Activated naive CD8-positive, alpha-beta T cell treated with anti-CD3 and anti-CD28 coated beads for 36 hours (primary cell): ENCODE measurements at places on chromosomes 7 and 10.

DNA sequence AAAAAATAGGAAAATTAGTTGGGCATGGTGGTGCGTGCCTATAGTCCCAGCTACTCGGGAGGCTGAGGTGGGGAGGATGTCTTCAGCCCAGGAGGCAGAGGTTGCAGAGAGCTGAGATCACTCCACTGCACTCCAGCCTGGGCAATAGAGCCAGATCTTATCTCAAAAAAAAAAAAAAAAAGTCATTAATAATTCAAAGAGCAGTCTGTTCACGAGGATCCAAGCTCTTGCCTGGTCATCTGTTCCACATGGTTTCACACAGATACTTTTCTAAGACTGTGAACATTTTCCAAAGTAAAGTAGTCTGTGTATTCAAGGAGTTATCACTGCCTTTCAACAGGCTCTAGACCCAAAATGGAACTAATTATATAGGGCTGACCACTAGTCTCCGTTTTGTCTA lies 86.9 kb downstream of the ZNF277 start:
- DNase-seq, result no peak

DNA sequence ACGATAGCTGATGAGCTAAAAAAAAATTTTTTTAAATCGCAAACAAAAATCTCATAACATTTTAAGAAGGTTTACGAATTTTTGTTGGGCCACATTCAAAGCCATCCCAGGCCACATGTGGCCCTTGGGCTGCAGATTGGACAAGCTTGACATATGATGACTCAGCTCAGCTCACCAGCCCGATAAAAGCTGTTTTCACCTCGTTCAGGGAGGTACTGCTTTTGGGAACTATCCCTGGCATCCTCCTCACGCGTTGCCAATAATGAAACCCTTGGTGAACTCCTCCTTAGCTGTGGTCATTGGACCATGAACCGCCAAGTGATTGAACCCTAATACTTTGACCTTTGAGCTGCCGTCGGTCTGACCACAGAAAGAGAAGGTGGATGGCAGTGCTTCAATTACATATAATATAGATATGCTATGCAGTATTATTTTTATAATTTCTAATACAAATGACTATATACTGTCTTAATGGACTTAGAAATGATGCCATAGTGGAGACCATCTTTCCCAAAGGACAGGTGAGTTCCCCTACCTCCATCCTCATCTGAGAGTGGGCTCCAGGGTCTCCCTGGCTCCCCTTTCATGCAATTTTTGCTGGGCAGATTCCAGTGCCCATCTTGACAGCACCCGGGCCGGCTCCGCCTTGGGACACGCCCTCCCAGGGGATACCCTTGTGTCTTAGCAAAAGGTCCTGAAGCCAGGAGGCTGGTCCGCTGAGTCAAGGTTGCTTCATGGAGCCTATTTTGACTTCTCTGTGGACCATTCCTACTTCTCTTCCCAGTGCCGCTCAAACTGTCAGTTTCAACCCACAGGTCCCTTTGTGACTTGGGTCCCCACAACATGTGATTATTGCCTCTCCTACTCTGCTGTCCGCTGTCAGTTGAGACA lies 707.2 kb downstream of the PARD3 start:
- DNase-seq, result no peak

DNA sequence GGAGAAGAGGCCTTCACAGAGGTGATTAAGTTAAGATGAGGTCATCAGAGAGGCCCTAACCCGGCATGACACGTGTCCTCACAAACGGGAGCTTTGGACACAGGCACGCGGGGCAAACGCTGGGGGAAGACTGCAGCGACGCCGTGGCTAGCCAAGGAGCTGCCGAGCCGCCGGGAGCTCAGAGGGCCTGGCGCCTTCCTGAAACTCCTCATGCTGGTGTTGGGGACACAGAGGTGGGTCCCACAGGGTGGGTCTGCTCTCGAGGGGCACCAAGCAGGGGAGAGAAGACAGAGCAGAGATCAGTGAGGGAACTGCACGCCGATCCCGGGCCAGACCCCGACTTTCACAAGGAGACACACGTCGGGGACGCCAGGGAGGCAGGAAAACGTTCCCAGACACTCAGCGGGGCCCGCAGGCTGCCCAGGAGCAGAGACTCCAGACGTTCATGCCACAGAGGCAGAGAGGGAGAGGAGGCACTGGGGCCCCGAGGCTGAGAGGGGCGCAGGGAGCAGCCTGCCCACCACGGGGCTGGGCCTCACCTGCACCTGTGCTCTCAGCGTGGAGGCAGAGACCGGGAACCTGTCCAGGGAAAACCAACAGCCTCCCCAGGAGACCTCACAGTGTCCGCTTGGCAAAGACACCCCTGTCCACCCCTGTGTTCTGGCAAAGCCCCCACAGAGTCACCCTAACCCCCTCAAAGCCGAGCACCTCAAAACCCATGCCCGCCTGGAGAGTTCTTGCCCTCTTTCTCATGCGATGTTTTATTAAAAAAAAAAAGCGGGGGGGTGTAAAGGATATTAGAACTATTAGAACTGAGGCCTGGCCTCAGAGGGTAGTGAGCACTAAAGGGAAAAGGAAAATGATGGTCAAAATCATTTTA lies 103.8 kb downstream of the PDGFA start:
- no peak for DNase-seq

- no peak for DNase-seq
These were observed 180.3 kb downstream of the CRPPA start for GRCh38 chr7:16241017-16241416.

GRCh38 chr10:16909271-16909767 lies 92.1 kb upstream of the RSU1 start:
- no peak for DNase-seq

- DNase-seq, result no peak
These were observed 10.8 kb downstream of the PRPS1L1 start for GRCh38 chr7:18016547-18017444.

- peak; percentile 2 for DNase-seq
These were observed 1.5 kb downstream of the PTPN12 start for GRCh38 chr7:77538281-77539212.

DNA sequence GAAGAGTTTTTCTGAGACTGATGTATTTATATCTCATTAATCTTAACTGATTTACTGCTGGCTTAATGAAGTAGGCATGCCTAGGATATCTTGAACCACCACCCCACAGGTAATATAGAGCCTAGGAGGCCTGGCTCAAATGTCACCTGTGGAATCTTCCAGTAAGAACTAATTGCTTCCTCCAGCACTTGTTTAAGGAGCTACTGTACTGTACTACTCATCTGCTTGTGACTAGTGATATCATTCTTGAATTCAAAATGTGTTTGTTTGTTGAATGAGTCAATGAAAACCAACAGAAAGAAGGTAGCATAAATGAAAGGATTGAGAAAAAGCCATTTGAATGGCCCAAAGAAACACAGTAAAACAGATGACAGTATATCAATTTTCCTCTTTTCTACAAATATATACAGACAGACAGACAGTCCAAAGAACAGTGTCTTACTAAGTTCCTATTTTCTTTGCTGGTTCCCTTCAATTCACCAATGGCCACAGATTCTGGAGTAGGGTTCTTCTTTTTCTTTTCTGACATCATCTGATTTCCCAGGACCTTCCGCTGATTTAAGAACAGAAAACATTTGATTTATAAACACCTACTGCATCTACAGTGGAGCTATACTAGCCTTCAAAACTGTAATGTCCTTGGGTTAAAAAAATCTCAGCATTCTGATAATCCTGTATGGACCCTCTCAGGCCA lies 43.7 kb upstream of the SLIT1 start:
- no peak for DNase-seq

- no peak for DNase-seq
These were observed 796 bp downstream of the FBXL15 start for GRCh38 chr10:102421507-102421756.

DNA sequence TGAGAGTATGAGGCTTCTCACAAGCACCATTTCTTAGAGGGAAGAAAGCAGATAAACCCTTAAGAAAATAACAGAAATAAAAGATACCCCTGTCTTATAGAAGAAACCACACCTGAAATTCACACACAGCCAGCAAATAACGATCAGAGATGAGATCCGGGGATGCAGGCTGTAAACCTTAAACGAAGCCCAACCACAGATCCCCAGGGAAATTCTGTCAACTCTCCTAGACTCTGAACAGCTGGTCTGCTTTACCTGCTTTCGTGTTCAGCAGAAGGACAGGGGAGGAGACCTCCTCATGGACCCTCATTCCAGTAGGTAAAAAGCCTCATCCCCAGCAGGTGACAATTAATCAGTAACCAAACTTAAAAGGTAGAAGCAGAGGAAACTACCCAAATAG lies 45.0 kb downstream of the VOPP1 start:
- DNase-seq, result no peak

DNA sequence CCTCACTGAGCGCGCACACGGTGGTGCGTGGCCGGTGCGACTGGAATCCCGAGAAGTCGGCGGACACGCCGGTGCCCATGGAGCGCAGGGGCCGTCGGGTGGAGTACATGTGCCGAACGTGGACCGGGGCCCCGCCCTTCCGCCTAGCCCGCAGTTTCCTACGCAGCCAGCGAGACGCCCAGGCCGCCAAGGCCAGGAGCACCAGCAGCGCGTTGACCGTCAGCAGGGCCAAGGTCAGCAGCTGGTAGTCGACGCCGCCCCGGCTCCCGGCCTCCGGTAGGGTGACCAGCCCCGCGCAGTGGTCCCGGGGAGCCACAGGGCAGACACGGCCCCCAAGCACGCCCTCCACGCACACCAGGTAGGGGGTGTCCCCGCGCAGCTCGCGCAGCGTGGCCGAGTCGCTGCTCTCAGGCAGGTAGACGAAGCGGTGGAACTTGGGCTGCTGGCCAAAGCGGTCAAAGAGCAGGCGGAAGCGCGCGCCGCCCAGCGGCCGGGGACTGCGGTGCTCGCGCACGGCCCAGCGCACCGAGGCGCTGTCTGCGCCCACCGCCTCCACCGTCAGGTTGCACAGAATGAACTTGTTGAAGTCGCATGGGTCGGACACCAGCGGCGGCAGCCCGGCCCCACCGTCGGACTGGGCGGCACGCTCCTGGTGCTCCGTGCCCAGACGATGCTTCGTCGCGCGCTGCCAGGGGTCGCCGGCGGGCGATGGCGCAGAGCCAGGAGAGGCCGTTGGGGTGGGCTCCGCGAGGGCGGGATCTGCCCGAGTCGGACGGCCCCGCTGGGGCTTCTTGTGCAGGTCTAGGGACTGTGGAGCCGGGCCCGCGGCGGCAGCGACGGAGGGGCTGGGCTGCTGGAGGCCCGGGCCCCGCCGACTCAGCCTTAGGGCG lies 2.2 kb downstream of the TRIL start:
- DNase-seq, result peak; percentile 22
